ENCODE measurements at places on chromosomes 12 and 14.

GRCh38 chr14:87940382-87940781, 52.6 kb downstream of the GALC start:
- no peak for DNase-seq

DNA sequence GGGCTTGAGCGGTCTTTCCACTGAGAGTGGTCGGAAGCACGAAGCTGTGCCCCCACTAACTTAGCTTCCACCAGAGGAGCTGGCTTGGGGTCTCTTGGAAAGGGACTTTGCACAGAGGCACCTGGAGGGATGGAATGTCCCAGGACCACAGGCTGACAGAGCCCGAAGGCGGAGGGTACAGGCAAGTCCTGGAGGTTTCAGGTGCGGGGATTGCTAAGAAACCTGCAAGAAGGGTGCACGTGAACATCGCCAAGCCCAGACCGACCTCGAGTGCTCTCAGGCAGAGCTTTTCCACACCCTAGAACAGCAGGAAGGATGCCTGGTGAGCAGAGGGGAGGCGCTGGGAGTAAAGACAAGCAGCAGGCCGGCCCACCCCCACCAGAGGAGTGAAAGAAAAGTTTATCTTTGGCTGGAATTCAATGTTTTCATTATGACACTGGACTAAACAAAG, 61.6 kb downstream of the SERPINA3 start:
- DNase-seq = no peak

GRCh38 chr12:68505970-68506369, 104.7 kb upstream of the RAP1B start:
- no peak for DNase-seq

GRCh38 chr12:107684990-107685359, 624 bp upstream of the PWP1 start:
- DNase-seq = peak; percentile 11

DNA sequence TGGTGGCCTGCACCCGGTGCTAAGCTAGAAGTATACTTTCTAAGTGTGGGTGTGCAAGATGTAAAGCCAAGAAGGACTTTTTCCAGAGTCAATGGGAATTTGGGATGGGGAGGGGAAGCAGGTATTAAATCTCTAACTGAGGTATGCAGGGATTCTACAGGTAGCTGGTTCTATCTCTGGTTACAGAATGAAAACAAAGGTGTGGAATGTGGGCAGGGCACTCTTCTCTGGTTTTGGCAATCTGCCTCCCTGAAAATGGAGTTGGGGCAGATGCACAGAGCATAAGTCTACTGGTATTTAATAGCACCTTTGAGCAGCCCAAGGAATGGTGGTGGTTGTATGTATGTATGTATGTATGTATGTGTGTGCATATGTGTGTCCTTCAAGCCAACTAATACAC, 66.7 kb upstream of the PPP1R12A start:
- DNase-seq = no peak
